ENCODE measurements at places on chromosomes 5 and 9.

DNA sequence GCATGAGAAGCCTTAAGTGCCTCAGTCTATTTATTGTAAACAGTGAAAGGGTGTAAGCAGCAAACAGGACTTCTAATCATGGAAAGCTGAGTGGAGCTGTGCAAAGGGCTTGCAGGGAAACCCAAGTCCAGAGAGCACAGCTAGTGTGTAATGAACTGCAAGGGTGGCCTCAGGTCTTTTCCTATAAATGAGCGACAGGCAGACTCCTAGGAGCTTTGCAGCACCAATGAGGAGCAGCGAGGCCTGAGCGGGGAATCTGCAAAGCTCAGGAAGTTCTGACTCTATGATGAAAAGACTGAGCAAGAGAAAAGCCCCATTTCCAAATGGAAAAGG lies 250.1 kb upstream of the MAP3K1 start:
- no peak for DNase-seq

- DNase-seq, result no peak
These were observed 16.8 kb upstream of the ACTBL2 start for GRCh38 chr5:57499262-57500050.

GRCh38 chr5:10885026-10885425 lies 124.0 kb upstream of the DAP start:
- DNase-seq, result no peak

DNA sequence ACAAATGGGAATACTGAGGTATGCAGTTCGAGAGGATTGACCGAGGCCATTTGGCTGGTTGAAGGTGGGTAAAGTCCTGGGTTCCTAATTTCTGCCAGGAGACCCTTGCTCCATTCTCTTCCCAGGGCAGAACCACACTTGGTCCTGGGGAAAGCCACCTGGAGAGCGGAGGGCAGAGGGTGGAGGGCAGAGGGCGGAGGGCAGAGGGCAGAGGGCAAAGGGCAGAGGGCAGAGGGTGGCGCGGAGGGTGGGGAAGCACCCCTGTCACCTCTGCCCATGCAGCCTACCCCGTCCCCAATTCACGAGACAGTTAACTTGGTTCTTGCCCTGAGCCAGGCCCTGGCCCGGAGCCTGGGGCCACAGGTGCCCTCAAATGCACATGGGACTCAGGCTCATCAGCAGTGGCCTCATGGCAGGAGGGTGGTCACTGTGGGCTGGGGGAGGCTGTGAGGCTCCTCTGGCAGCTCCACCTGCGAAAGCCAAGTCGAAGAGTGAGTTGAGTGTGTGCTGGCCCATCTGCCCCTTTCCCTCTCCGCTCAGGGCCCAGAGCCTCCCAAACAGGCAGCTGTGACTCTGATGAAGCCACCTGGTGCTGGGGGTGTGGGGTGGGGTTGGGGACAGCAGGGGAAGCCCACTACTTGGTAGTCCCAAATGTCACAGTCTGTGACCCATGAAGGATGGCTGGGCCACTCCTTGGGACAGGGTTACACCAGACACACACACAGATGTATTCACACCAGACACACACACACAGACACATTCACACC lies 28.0 kb upstream of the FCN1 start:
- DNase-seq, result no peak

- DNase-seq, result no peak
These were observed 43.2 kb downstream of the SMIM15 start for GRCh38 chr5:61119066-61119465.

DNA sequence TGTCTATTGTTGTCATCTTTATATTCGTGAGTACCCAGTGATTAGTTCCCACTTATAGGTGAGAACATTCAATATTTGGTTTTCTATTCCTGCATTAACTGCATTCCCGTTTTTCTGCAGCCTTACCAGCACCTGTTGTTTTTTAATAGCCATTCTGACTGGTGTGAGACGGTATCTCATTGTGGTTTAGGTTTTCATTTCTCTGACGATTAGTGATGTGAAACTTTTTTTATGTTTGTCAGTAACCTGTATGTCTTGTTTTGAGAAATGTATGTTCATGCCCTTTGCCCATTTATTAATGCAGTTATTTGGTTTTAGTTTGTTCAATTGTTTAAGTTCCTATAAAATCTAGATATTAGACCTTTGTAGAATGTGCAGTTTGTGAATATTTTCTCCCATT lies 546.0 kb upstream of the RORB start:
- DNase-seq, result no peak

GRCh38 chr9:76580820-76581219 lies 121.8 kb downstream of the GCNT1 start:
- DNase-seq, result no peak

DNA sequence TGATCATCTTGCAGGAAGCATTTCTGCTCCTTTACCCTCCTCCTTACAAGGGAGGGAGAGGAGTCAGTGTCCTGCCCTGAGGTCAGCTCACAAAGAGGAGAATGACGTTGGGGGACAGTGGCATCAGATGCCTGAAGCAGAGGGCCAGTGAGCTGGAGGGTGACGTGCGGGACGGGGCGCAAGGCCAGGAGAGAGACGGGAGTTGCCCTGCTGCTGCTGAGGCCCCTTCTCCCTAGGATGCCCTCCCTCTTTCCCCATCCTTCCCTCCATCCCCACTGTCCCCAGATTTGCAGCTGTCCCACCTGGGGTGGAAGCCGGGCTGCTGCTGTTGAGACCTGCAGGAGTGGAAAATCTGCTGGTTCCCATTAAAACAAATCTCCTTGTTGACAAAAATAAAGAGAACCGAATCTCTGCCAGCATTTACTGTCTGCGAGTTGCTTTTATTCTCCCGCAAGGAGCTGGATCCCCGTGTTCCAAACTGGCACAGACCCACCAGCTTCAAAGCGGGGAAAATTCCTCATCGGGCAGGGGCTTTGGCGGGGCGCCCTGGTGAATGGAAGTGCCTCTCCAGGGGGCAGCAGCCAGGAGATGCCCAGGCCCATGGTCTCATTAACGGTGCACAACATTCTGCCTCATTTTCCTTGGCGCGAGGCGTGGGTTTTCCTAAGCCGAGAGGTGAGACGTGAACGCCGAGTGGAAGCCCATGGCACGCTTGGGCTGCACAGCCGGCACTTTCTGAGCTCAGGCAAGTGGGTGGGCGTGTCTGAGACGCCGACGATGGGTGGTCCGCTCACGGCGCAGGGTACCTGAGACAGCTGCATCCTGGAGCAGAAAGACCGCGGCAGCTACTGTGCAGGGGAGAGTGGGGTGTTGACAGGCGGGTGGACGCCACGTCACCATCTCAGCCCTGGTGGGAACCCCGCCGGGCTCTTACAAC lies 13.9 kb upstream of the COL5A1 start:
- DNase-seq, result no peak

- no peak for DNase-seq
These were observed 132.7 kb upstream of the APC start for GRCh38 chr5:112604732-112605630.

DNA sequence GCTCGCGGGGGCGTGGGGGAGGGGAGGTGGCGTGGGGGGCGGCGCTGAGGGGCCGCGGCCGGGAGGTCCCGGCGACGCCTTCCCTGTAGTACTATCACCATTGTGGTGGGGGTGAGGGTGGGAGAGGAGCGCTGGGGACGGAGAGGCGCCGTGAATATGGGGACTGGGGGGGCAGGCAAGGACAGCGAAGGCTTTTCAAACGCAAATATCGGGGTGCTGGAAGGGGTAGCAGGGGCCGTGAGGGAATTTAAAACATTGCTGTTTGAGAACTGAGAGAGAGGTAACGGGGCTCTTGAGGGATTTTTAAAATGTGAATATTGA lies 427 bp downstream of the RBM27 start:
- DNase-seq, result no peak

GRCh38 chr5:15951550-15951949 lies 228.0 kb downstream of the MARCHF11 start:
- DNase-seq, result no peak

DNA sequence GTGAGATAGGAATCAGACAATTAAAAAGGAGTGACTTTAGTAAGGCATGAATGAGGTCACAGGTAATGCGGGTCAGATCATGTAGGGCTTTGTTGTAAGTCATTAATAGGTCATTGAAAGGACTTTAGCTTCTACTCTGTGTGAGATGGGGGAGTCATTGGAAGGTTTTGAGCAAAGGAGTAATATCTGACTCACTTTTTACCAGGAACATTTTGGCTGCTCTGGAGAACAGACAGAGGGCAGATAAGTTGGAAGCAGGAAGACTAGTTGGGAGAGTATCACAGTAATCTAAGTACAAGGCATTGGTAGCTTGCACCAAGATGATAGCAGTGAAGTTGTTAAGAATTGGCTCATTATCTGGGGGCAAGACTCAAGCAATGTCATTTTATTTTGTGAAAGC lies 37.4 kb downstream of the KIF2A start:
- no peak for DNase-seq

DNA sequence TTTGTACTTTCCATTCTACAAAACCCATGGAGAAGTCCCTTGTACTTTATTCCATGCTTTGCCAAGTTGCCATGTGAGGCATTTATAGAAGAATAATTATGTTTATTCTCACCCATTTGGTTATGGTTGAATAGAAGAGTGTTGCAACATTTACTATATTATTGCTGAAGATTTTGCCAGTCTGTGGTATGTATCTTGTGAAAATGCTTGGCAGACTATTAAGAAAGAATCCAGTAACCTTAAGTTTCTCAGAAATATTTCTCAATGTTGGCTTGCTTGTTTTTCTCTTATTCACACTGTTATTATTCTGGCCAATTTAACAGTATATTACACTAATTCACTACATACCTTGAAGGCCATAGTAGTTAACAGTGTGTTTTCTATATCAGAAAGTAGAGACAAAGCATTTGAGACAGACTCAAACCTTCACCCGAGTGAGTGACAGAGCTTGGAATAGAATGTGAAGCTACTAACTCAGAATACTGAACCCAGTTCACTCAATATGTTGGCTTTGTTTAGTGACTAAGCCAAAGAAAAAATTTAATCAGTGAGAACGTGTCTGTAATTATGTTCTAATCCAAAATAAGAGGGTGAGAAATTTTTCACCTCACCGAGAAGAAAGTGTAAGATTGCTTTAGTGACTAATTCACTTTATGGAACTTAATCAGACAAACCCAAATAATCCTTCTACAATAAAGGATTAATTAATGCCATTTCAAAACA lies 184.4 kb downstream of the CWC27 start:
- no peak for DNase-seq

DNA sequence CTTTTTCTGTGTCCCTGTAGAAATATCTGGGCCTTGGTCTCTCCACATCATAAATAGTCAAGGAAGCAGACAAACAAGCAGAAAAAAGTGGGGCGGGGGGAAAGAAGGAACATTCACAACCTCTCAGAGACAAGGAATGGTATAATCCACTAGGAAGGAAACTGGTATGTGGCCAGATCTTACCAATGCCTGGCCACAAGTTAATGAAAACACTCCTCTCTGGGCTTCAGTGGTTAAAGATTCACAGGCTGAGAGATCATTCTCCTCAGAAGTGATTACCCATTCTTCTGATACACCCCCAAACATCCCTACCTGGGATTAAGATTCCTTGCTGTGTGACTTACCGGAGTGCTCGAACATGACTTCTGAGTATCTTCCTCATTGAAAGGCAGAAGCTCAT lies 290.6 kb downstream of the MARCHF11 start:
- no peak for DNase-seq

DNA sequence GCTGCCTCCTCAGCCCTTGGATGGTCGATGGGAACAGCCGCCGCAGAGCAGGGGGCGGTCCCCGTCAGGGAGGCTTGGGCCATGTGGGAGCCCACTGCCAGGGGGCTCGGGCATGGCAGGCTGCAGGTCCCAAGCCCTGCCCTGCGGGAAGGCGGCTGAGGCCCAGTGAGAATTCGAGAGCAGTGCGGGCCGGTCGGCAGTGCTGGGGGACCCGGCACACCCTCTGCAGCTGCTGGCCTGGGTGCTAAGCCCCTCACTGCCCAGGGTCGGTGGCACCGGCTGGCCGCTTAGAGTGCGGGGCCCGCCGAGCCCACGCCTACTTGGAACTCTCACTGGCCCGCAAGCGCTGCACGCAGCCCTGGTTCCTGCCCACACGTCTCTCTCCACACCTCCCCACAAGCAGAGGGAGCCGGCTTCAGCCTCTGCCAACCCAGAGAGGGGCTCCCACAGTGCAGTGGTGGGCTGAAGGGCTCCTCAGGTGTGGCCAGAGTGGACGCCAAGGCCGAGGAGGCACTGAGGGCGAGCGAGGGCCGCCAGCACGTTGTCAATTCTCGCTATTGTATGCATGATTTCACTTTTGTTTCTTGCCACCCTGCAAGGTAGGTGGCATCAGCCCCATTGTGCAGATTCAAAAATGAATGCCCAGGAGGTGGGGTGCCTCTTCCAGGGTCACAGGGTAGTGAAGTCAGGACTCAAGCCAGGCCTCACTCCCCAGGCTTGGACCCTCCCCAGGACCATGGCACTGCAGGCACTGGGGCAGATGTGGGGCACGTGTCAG lies 48.6 kb downstream of the COL15A1 start:
- no peak for DNase-seq

DNA sequence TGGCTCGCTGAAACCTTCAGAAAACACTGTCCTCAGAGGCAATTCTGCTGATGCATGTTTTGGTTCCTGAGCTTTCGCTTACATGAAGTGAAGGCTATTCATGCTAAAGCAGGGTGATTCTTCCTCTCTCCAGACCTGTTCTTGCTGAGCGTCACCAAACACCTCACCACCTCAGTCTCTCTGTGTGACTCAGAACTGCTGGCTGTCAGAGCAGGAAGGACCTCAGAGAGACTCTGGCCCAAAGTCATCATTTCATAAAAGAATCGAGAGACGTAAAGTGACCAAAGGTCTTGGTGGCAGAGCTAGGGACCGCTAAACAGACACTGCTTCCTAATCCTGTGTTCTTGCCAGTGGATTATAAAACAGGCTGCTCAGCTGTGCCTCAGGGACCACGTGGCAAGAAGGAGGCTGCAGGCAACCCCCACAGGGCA lies 73.8 kb downstream of the LHFPL2 start:
- no peak for DNase-seq

DNA sequence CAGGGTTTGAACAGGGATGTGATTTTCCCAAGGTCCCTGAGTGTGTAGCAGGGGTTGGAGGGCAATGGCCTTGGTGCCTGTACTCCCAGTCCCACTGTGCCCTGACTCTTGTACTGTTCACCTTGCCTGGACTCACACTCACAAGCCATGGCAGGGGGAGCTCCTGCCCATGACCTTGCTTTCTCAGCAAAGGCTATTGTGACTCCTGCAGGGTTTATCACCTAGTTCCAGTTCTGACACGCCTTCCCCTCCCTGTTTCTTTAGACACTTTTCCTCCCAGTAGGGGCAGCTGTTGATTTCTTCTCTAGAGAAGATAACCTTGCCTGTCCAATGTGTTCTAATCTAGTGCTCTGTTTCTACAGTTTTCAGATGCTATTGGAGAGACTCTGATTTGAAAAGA lies 139.5 kb downstream of the FSTL4 start:
- DNase-seq, result no peak

DNA sequence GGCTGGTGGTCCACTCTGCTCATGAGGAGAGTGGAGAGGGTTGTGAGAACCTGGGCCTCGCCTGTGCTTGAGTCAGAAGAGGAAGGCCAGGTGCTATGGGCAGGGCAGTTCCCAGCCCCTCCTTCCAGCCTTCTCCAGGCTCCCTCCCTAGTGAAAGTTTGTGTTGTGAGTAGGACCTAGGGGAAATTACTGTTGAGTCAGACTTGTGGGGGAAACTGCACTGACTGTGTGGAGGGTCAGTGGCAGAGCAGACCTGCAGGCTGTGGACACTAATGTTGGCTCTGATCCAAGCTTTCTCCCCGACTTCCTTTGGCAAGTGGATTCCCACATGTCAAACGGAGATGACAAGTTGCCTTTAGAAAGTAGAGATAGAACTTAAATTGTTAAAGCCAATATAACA lies 102.6 kb downstream of the ARHGAP26 start:
- no peak for DNase-seq
